Activated T-helper 2 cell treated with anti-CD3 and anti-CD28 coated beads, Interferon-gamma antibody, Interleukin-2, Interleukin-4, amounts not matched to agents 10 μg/mL and 5 μg/mL and 100 μg/mL, durations not matched to agents 14 hours and 24 hours and 36 hours (primary cell): ENCODE measurements at places on chromosomes 16 and 17.

DNA sequence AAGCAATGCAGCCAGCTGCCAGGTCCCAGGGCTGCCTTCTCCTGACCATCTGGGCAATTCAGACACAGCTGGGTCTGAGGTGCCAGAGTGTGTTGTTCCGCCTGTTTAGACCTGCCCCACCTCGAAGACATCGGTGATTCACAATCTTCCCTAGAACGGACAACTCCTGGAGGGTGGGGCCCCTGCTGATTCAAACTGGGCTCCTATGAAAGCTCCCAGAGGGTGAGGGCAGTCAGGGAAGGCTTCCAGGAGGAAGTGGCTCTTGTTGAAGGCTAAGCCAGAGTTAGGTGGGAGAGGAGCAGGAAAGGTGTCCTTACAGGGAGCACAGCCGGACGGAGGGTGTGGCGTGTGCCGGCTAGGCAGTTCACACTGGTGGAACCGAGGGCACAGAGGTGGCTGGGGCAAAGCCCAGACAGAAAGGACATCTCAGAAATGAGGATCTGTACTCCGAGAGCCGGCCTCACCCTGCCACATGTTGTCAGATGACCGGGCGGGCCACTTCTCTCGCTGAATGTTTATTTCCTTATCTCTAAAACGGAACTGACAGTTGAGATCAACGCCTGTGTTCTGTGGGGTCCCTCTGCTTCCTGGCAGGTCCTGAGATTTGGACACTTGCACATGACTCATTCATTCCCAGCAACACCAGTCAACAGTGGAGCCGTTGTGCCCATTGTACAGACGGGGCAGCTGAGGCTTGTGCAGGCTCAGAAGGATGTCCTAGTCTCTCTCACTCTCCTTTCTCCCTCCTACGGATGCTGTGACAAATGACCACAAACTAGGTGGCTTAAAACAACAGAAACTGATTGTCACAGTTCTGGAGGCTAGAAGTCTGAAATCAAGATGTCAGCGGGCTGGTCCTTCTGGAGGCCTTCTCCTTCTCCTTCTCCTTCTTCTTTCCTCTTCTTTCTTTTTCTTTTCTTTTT is 26.9 kb upstream of the LITAF start:
- no peak for DNase-seq

DNA sequence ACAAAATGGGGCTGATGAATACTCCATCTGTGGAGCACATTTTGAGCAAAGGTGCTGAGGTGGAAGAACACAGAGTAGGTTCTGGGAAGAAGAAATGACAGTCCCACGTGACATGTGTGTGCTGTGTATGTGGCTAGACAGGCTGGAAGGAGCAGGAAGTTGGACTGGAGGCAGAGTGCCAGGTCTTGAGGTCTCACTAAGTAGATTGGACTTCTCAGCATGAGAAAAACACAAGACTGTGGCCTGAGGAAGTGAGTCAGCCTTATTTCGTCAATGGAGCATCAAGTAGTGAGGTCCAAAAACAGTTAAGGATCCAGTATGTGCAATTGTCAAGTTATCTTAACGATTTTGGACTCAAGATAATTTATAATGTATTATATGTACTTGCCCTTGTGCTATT is 736.5 kb downstream of the KCNJ2 start:
- no peak for DNase-seq

- DNase-seq, result peak; percentile 57
These were observed 76.4 kb downstream of the MRC2 start for GRCh38 chr17:62703776-62704380.

DNA sequence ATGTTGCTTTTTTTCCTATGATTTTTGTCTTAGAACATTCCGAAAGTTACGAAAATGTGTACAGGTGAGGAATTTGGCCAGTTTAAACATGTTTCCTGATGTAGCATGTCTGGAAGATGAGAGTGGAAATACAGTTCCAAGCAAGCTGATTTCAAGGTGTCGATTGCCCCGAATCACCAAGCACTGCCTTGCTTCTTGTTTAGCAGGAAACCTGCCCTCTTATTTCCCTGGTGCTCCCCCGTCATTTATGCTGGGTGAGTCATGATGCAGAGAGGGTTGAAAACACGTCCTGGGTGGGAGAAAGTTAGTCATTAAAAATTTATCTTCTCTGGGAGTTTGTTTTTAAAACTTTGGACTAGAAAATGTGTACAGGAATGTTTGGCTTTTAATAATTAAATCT is 608.6 kb upstream of the EEF2KMT start:
- no peak for DNase-seq

GRCh38 chr17:35192708-35193107 is 1.5 kb downstream of the SLC35G3 start:
- DNase-seq, result no peak

GRCh38 chr16:79485020-79485419 is 115.5 kb downstream of the MAF start:
- DNase-seq, result no peak
